Right forelimb (tissue), 1 donor: ENCODE measurements at places on chromosomes 13 and 19.

GRCh38 chr13:104616990-104617389 lies 1550.8 kb upstream of the SLC10A2 start:
- DNase-seq = no peak

GRCh38 chr19:1568320-1569019 lies at the start of gene MEX3D:
TSS of gene MEX3D (minus strand) at chr19:1568325. CDS start at chr19:1568058, 267 bp downstream.
- DNase-seq = peak; percentile 87

- no peak for DNase-seq
Measured at GRCh38 chr19:35612224-35612558, 344 bp upstream of the HAUS5 start.

GRCh38 chr19:15683411-15683810 lies 10.5 kb downstream of the CYP4F12 start:
- DNase-seq = no peak

GRCh38 chr13:98462241-98462882 lies 114.5 kb downstream of the STK24 start:
- no peak for DNase-seq

GRCh38 chr13:62129000-62129551 lies 713.4 kb upstream of the PCDH20 start:
- no peak for DNase-seq
